ENCODE measurements at places on chromosomes 3 and 15.
A peak's percentile ranks its signal among the peaks of the same experiment; 100 is the strongest.

GRCh38 chr3:143831994-143832393 is 16.3 kb downstream of the SLC9A9 start:
- no peak for DNase-seq

DNA sequence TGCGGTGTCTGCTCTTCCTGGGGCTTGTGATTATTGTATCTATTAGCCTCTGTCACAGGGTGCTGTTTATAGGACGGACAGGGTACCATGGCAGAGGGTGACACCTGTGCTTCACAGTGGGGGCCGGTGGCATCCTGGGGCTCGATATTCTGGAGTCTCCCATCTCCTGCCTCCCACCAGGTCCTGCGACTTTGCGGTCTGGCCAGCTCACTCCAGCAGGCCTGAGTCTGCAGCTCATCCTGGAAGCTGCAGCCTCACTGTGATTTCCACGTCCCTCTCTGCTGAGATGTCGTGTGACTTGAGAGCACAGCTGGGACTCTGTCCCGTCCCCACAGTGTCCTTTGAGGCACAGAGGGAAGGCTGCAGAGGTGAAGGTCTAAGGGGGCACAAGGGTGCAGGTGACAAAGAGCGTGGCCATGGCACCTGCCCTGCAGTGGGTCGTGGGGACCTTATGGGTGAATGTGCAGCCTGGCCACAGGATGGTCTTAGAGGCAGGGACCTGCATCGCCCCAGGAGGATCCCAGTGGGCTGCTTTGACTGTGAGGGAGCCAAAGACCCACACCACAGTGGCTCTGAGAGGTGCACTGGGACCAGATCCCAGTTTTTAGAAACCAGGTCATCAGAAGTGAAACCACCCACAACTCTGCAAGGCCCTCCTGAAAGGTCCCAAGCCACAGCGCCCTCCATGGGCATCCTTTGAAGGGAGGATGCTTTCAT is 172.8 kb downstream of the KLF13 start:
- no peak for DNase-seq

GRCh38 chr3:10074666-10075065 is 33.4 kb downstream of the FANCD2OS start:
- DNase-seq: no peak

DNA sequence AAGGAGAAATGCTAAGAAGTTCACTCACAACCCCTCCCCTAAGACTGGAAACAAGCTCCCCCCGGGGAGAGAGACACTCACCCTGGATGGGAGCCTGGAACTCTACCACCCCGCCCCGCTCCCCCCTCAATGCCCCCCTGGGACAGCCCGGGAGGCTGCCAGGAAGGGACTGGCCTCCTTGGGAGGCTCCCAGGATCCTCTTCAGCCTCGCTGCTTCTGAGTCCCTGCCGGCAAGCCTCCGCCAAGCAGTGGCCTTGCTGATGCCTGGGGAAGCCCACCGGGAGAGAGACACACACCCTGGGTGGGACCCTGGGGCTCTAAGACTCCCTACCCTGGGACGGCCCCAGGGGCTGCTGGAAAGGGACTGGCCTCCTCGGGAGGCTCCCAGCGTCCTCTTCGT is 33.4 kb downstream of the CPEB1 start:
- no peak for DNase-seq

- DNase-seq: no peak
Measured at GRCh38 chr3:129648391-129648790, 41.9 kb upstream of the PLXND1 start.

GRCh38 chr3:16884748-16885592 is at the start of gene PLCL2:
Gene PLCL2 (plus strand): TSS chr3:16884955. CDS start chr3:16885040, 85 bp downstream.
- DNase-seq: peak; percentile 69

- no peak for DNase-seq
Measured at GRCh38 chr3:101311676-101312075, 8.7 kb downstream of the IMPG2 start.

DNA sequence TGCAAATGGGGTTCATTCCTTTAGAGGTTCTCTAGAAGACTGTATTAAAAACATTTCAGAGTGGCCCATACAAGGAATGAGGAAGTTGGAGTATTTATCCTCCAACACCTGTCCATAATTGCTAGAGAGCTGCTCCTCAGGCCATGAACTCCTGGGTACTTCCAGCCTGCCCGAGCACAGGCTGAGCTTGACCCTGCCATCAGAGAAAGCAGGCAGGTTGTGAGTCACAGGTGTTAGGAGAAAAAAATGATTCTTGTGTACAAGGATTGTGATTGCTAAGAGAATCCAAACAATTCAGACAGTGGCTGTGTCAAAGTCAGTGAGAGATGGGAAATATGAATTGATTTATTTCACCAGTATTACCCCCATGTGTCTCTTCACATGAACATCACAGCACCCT is 156.8 kb upstream of the GADL1 start:
- no peak for DNase-seq

- DNase-seq: no peak
Measured at GRCh38 chr15:95609096-95609495, 721.4 kb upstream of the NR2F2 start.

GRCh38 chr15:59997070-59997701 is 6.9 kb upstream of the FOXB1 start:
- DNase-seq: no peak

- no peak for DNase-seq
Measured at GRCh38 chr3:189119950-189120349, 51.8 kb upstream of the TPRG1 start.

DNA sequence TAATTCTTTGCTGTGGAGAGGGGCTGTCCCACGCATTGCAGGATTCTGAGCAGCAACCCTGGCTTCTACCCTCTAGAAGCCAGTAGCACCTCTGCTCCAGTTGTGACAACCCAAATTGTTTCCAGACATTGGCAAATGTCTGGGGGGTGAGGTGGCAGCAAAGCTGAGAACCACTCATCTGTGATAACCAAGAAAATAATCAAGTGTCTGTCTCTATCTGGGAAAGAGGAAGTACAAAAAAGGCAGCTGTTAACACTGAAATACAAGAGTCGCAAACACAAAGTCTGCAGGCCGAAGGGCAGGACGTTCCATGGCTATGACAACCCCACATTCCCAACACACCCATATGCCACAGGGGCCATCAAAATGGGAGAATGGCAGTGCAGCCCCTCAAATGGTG is 42.2 kb upstream of the GNB5 start:
- DNase-seq: no peak

- DNase-seq: no peak
Measured at GRCh38 chr3:133830071-133830470, 24.5 kb downstream of the SRPRB start.

DNA sequence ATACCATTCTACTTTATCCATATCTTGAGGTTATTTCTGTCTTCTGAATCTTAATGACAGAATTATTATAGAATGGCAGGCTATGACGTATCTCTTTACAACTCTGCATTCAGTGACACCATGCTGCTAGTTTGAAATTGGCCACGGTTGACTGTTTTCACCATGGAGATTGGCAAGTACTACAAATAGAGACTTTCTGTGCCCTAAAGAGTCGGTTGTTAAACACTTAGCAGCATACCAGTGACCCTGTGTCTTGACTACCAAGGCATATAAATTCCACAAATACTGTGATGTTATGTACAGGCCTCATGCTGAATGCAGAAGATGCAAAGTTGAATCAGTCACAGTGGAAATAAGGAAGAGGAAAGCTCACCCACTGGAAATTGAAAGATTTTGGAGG is 67.0 kb upstream of the CADPS start:
- no peak for DNase-seq

DNA sequence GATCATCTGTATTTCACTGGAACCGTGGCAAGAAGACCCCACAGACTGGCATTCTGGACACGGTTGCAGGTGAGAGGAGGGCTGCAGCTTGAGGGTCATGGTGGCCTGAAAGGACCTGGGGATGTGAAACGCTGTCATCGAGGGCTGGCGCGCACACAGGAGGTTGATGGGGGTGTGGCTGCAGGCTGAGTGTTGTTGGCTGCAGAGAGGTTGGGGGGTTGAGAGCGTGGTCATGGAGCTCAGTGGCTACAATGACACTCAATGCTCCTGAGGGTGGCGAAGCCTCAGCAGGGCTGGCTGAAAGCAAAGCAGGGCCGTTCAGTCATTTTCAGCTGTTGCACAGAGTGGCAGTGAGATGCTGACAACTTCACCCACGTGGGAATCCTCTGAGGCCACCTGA is 21.0 kb downstream of the CPN2 start:
- no peak for DNase-seq

DNA sequence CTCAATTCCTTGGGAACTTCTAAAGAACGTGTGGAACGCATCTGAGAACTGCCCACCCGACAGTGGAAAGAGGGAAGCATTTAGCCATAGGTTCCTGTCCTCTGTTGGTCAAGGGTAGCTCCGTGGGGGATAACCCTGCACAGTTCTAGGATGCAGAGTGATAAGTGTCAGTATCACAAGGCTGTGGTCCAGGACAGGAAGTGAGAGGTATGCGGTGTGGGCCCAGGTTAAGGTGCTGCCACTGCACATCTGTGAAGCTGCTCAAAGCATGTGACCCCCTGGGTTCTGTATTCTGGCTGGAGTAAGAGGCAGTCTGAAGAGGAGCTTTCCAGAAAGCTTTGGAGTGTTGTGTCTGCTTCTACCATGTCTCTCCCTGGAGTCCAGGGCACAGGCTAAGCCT is 51.7 kb upstream of the HES1 start:
- DNase-seq: no peak

- DNase-seq: no peak
Measured at GRCh38 chr3:184887574-184887973, 75.6 kb downstream of the VPS8 start.

- no peak for DNase-seq
Measured at GRCh38 chr3:127735767-127736693, 63.3 kb downstream of the ABTB1 start.

- peak; percentile 73 for DNase-seq
Measured at GRCh38 chr3:157081626-157082210, 78.2 kb downstream of the CCNL1 start.

DNA sequence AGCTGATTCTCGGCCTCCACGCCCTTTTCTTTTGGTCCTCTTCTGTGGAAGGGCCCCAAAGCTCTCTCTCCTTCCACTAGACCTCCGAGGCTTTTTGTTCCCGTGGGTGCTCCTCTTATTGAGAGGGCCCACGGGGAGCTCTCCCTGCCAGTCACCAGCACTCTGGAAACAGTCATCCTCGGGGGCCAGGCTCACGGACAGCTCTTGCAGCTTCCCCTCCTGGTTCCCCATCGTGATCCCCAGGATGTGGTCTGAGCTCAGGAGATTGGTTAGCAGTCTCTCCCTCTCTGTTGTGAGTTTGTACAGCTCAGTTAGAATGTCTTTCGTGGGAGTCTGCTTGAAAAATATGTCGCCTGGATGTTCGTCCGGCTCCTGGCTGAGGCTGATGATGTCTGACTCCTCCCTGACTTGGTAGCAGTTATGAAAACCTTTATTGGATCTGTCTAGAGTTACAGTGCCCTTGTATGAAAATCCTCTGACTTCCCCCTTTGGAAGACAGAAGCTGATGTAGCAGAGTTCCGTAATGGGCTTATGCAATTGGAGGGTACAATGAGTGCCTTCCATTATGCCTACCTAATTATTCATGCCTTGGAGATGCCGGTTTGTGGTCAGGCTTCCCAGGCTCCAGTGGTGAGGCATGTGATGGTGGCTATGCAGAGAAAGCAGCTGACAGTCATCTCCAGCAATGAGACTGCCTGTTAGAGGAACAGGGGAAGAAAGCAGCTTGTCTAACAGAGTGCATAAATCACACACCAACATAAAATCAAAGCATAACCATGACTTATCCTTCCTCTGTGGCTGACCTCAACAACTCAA is 40.0 kb downstream of the FMN1 start:
- no peak for DNase-seq

GRCh38 chr15:67085237-67085817 is 19.9 kb downstream of the SMAD3 start:
- DNase-seq: no peak

DNA sequence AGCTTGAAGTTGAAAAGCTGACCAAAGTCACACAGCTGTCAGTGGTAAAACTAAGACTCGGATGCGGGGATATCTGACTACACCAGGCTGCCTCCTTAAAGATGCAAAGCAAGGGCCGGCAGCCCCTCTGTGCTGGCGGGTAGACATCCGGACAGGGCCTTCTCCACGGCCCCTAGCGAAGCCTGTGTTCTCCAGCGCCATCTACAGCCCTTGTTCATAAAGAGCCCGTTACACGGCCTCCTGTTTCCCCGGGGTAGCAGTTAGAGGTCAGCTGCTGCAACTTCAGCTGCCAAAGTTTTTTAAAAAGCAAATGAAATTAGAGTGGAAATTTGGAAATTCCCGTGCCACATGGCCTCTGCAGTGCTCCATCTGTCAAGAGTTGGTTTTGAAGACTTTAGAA is 383.0 kb downstream of the TBL1XR1 start:
- DNase-seq: no peak

- DNase-seq: no peak
Measured at GRCh38 chr15:69272139-69272538, 26.6 kb upstream of the PAQR5 start.

GRCh38 chr3:142968319-142969025 is 5.0 kb upstream of the PAQR9 start:
- DNase-seq: no peak

GRCh38 chr15:79185199-79185598 is 94.6 kb upstream of the RASGRF1 start:
- DNase-seq: no peak

DNA sequence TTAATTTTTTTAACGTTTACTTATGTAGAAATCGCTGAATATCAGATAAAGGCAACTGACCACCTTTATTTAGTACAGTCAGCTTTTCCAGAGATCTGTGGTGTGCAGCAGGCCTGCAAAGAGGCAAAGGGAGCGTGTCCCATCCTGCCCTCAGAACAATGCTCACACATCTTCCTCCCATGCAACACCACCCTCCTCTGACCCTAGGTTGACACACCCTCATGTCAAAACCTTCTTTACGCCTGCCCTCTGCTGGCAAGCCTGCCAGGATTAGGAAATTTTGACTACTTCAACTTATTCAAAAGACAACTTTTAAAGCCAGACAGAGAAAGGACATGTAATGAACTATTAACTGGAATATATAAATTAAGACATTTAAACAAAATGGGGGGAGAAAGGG is 513.7 kb downstream of the FOXP1 start:
- DNase-seq: peak; percentile 54

GRCh38 chr15:44130778-44131177 is 64.3 kb downstream of the FRMD5 start:
- no peak for DNase-seq

DNA sequence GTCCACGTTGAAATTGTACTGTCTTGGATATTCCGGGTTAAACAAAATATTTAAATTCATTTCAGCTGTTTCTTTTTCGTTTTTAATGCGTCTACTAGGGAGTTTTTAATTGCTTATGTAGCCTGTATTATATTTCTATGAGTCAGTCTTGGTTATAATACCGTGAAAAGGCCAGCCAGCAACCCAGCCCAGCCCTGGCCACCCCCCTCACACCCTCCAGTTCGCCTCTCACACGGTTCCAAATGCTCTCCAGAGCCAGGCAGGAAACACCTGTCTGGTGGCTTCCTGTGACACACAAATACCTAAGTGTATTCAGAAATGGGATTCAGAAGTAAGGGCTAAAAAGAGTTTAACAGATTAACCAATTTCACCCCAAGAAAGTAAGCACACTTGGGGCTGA is 4.4 kb downstream of the SH3BP5 start:
- DNase-seq: no peak

DNA sequence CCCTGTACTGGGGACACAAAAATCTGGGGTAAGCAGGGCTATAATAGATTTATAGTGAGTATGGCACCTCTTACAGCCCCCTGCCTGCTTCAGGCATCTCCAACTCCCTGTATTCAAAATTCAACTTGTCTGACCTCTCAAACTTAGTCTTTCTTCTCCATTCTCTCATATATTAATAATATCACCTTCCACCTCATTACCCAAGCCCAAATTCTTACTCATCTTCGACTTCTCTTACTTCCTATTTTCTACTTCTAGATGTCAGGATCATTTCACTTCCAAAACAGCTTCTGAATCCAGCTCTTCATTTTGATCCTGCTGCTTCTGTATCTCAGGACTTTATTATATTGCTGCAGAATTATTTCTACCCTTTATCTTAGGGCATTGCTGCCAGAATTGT is 290.7 kb downstream of the CHST2 start:
- DNase-seq: no peak

Measured in T follicular helper cell (primary cell).